ENCODE measurements at places on chromosomes 5 and 9. TPM values are rescaled to one million over a fixed set of nuclear protein-coding genes. Genes with fewer than 3 reads are reported as not detected.

GRCh38 chr5:138351056-138351455 lies 1.4 kb upstream of the KDM3B start:
- DNase-seq, result no peak

- no peak for DNase-seq
Measured at GRCh38 chr9:116546711-116547581, 140.2 kb upstream of the TRIM32 start.

DNA sequence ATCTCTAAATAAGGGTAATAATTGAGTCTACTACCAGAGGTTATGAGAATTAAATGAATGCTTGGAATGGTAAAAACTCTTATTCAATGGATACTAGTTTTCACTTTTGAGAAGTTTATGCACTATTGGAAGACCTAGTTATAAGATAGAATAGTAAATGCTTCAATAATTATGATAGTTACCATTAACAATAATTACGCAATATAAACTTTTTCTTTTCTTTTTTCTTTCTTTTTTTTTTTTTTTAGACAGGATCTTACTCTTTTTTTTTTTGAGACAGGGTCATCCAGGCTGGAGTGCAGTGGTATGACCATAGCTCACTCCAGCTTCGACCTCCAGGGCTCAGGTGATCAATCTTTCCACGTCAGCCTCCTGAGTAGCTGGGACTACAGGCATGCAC lies 6.7 kb downstream of the ALDOB start:
- no peak for DNase-seq

DNA sequence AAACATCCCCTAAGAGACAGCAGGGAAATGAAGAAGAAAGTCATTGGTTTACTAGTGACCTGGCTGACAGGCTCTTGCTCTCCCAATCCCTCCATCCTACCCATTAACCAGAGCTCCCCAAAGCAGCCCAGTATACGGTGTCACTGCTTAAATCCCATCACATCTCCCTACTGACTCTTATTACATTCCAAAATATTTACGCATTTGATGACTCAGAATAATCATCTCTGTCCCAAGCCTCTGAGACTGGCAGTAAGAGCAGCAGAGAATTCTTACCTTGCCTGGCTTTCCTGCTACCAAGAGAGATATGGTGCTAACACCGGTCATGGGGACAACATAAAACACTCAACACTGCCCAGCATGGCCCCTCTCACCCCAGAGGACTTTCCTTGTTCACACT lies 20.2 kb upstream of the WHRN start:
- no peak for DNase-seq

DNA sequence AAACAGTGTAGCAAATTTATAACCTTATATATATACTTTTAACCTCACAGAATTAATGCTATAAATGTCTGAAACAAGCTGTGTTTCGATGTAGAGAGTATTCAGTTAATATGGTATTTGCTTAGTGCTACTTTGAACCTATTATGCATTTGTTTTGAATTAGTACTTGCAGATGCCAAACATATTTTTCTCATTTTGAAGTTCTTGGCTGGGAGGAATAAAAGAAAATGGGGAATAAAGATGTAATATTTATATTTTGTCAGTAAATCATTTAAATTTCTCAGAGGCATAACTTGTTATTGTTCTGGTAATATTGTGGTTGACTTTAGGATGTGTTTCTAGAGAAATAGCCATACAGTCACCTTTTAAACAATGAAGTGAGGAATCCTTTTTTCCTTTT lies 175.9 kb upstream of the IZUMO3 start:
- no peak for DNase-seq

GRCh38 chr9:129863059-129863690 lies 27.9 kb downstream of the USP20 start:
- DNase-seq, result peak; percentile 81

Gene GGTA1
- total RNA-seq, result not detected

Gene CDC23
- 29.3 TPM for total RNA-seq

Gene FBXL7
- total RNA-seq, result not detected

Measured in naive thymus-derived CD8-positive, alpha-beta T cell (primary cell).